ENCODE measurements at places on chromosomes 1 and 21. TPM values are rescaled to one million over a fixed set of nuclear protein-coding genes. Genes with fewer than 3 reads are reported as not detected.
A peak's percentile ranks its signal among the peaks of the same experiment; 100 is the strongest.

Gene ATAD3C
- 2.3 TPM for polyA plus RNA-seq

Gene ITLN2
- 0.21 TPM for polyA plus RNA-seq

Gene RNF115
- 25.4 TPM for polyA plus RNA-seq

Gene ATP5PB
- polyA plus RNA-seq, result 333 TPM

Gene TNFSF18
- 0.71 TPM for polyA plus RNA-seq

Gene PLA2G2C
- 0.40 TPM for polyA plus RNA-seq

Gene DHCR24
- 138 TPM for polyA plus RNA-seq

Gene FAM167B
- 2.7 TPM for polyA plus RNA-seq

Gene DYRK1A
- 42.4 TPM for polyA plus RNA-seq

- no peaks in the 10 kb centered on the region for H3K27me3 ChIP-seq
- no peak for DNase-seq
- peaks cover 23% of the 10 kb centered on the region for H3K4me1 ChIP-seq
- H3K36me3 ChIP-seq, result peaks cover 46% of the 10 kb centered on the region
- no peak overlapping the region for H3K27ac ChIP-seq
These were observed 42.5 kb downstream of the ERI3 start for GRCh38 chr1:44312399-44313196.

DNA sequence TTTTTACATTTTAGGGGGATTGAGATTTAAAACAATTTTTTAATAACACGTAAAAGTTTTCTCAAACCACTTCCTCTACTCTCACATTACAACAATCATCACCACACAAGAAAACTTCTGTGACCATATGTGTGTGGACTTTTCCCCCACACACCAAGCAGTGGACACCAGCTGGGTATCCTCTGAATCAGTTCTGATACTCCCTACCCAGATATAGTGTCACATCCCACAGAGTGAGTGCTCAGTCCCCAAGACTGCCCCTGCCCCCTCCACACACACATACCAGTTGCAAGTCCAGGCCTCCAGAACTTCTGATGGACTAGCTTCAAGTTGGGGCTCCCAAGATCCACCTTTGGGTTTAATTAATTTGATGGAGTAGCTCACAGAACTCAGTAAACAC lies 53.3 kb upstream of the QSOX1 start:
- no peaks in the 10 kb centered on the region for H3K4me1 ChIP-seq
- peaks cover 17% of the 10 kb centered on the region for H3K36me3 ChIP-seq
- DNase-seq, result no peak

- H3K36me3 ChIP-seq, result no peaks in the 10 kb centered on the region
- DNase-seq, result no peak
- peaks cover 6% of the 10 kb centered on the region for H3K4me1 ChIP-seq
- no peaks in the 10 kb centered on the region for H3K27me3 ChIP-seq
- H3K27ac ChIP-seq, result no peak overlapping the region
These were observed 21.0 kb upstream of the TDRD10 start for GRCh38 chr1:154481053-154481452.

- no peak overlapping the region for H3K27ac ChIP-seq
- no peaks in the 10 kb centered on the region for H3K4me1 ChIP-seq
- no peak for DNase-seq
- no peaks in the 10 kb centered on the region for H3K27me3 ChIP-seq
- H3K4me3 ChIP-seq, result no peak overlapping the region
- no peaks in the 10 kb centered on the region for H3K36me3 ChIP-seq
These were observed 7.0 kb downstream of the KRTAP10-8 start for GRCh38 chr21:44618909-44619308.

DNA sequence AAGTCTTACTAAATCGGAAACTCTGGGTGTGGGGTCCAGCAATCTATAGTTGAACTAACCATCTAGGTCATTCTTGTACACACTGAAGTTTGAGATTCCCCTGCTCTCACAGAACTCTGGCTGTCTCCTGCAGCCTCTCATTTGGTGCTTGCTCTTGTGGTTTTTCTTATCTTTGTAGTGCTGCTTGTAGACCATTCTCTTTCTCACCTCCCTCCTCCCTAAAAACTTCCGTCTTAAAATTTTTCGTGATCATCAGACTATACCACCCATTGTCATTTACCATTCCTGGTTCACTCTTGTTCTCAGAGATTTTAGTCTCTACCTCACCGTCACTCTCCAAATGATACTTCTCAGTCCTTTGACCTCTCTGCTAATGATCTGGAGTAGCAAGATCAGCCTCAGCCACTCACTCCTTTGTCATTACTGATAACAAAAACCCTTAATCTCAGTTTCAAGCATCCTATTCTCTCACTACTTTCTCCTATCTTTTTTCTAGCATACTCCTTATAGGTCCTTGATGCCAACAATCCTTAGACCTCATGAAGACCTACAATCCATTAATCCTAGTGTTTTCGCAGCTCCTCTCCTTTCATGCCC lies 13.0 kb upstream of the EPHX4 start:
- no peak overlapping the region for H3K27ac ChIP-seq
- H3K27me3 ChIP-seq, result no peaks in the 10 kb centered on the region
- H3K4me3 ChIP-seq, result no peak overlapping the region
- DNase-seq, result no peak
- H3K36me3 ChIP-seq, result no peaks in the 10 kb centered on the region

DNA sequence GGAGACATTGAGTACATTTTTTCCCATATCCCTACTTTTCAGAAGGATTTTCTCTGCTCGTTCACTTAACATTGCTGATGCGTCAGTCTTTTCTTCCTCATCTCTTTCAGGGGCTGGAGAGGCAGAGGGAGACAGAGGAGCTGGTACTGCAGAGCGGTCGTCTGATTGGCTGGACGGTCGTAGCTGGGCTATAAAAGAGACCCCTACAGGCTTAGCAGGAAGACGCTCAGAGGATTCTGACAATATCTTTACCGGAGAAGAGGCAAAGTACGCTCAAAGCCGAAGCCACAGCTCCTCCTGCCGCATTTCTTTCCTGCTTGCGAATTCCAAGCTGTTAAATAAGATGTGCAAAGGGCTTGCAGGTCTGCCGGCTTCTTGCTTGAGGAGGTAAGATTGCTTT lies at the start of gene RGS4:
Gene RGS4 (plus strand): TSS at position 220 of the 400 bp plus-strand sequence. CDS start 124 bp downstream, at position 344.
- no peaks in the 10 kb centered on the region for H3K27me3 ChIP-seq
- H3K27ac ChIP-seq, result no peak within 1 kb of the TSS
- peak; percentile 65 for DNase-seq
- peak within 1 kb of the TSS; percentile 31 for H3K4me3 ChIP-seq

- peak overlapping the region; percentile 86 for H3K27ac ChIP-seq
- no peak for DNase-seq
- H3K4me3 ChIP-seq, result no peak overlapping the region
- no peaks in the 10 kb centered on the region for H3K4me1 ChIP-seq
These were observed 357.2 kb downstream of the USP25 start for GRCh38 chr21:16086936-16087335.

- DNase-seq, result no peak
- H3K27me3 ChIP-seq, result no peaks in the 10 kb centered on the region
- H3K4me1 ChIP-seq, result peaks cover 15% of the 10 kb centered on the region
- no peak overlapping the region for H3K27ac ChIP-seq
These were observed 90.9 kb downstream of the MAN1C1 start for GRCh38 chr1:25707280-25708016.

GRCh38 chr1:207051191-207051943 lies at the start of gene YOD1:
Gene YOD1 (minus strand): TSS chr1:207051208. CDS start chr1:207051030, 178 bp downstream.
- H3K4me3 ChIP-seq, result peak within 1 kb of the TSS; percentile 97
- DNase-seq, result no peak
- H3K27me3 ChIP-seq, result no peaks in the 10 kb centered on the region
- H3K36me3 ChIP-seq, result peaks cover 3% of the 10 kb centered on the region

DNA sequence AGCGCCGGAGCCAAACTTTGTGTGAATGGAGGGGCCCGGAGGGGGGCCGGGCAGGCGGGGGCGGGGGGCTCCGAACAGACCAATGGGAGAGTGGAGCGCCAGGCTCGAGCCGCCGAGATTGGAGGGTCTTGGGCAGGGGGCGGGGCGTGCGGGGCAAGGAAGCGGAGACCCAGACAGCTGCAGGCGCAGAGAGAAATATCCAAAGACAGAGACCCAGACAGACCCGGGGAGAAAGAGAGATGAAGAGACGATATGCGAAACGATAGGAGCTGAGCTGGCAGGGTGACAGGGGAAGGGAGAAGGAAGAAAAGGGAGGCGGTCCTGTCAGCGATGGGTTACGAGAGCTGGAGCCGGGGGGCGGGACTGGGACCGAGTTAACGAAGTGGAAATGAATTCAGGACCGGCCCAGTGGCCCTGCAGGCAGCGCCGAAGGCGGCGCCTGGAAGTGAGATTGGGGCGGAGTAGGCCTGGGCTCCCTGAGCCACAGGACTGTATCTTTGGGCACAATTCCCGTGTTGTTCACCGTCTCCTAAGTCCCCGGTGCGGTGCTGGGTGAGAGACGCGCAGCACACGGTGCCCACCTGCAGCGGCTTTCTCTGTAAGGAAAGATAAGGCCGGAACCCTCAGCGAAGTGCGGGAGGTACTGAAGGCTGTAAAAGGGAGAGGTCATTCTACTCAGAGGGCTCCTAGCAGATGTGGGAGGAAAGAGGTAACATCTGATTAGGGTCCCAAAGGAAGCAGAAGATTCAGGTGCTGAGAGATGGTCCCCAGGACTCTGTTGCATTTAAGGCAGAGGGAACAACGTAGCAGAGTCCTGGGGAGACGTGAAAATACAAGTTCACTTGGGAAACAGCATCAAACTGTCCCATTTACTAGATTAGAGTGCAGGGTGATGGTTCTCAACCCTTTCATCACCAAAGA lies 543 bp upstream of the KCNJ10 start:
- H3K27me3 ChIP-seq, result peaks cover 3% of the 10 kb centered on the region
- peak; percentile 82 for DNase-seq
- no peaks in the 10 kb centered on the region for H3K36me3 ChIP-seq
- peaks cover 40% of the 10 kb centered on the region for H3K4me1 ChIP-seq
- H3K27ac ChIP-seq, result peak overlapping the region; percentile 82

DNA sequence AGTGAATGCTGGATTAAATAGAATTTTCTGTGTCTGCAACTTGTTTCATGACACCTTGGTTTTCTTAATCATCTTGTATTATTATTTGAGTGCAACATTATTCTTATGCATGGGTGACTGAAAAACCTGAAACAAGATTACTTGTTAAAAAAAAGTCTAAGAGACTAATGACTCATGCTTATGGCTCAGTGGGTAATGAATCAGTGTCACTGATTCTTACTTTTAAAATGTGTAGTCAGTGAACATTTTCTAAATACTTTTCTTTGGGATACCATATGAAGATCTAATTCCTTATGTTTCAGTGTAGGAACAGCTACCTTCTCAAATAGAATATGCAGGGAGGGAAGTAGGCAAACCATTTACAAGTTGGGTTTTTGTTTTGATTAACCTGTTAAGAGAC lies 65.5 kb downstream of the PRKAA2 start:
- H3K4me3 ChIP-seq, result no peak overlapping the region
- H3K27ac ChIP-seq, result no peak overlapping the region
- H3K4me1 ChIP-seq, result no peaks in the 10 kb centered on the region
- DNase-seq, result no peak

DNA sequence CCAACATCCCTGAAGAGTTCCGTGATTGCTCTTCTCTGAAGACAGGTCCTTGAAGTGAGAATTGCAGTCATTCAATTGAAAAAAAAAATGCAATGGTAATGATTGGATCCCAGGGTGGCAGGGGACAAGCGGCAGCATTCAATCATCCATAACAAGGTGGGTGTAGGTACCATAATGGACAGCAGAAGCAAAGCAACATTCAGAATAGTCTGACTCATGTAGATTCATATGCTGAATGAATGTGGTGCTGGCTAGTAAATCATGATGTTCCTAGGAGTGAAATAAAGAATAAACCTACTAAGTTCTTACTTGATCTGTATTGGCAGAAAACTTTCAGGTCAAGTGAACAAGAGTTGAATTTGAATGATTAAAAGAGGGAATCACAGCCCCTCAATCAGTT lies 319.6 kb downstream of the GPATCH2 start:
- no peak overlapping the region for H3K27ac ChIP-seq
- no peak for DNase-seq

- DNase-seq, result no peak
- H3K36me3 ChIP-seq, result peaks cover 10% of the 10 kb centered on the region
- H3K27ac ChIP-seq, result no peak overlapping the region
- no peaks in the 10 kb centered on the region for H3K27me3 ChIP-seq
- H3K4me1 ChIP-seq, result no peaks in the 10 kb centered on the region
These were observed 17.3 kb upstream of the TTC4 start for GRCh38 chr1:54698346-54698745.

DNA sequence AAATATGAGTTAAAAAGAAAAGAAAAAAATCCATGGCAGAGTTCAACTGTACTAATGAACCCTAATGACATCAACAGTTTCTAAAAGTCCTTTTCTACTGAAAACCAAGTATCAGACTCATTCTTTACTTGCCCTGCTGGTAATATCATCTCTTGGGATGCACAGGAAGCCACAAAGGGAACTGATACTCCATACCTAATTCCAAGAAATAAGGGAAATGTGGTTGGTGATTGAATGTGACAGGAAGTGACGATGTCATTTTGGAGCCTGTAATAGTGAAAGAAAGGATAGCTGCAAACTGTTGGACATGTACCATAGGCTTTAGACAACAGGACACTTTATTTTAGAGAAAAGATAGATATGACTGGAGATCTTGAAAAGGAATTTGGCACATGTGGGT lies 98.7 kb upstream of the VAV3 start:
- no peak overlapping the region for H3K27ac ChIP-seq
- no peaks in the 10 kb centered on the region for H3K4me1 ChIP-seq
- no peak overlapping the region for H3K4me3 ChIP-seq
- H3K27me3 ChIP-seq, result no peaks in the 10 kb centered on the region
- no peaks in the 10 kb centered on the region for H3K36me3 ChIP-seq

All from spinal cord (tissue), 10 donors.